ENCODE measurements at places on chromosomes 3 and 15.

GRCh38 chr3:196995646-196996355, 27.2 kb upstream of the PIGZ start:
- no peak for DNase-seq

GRCh38 chr15:33453761-33454160, 143.0 kb downstream of the RYR3 start:
- DNase-seq = no peak

GRCh38 chr15:43150191-43150929, 17.0 kb downstream of the TMEM62 start:
- DNase-seq = no peak

DNA sequence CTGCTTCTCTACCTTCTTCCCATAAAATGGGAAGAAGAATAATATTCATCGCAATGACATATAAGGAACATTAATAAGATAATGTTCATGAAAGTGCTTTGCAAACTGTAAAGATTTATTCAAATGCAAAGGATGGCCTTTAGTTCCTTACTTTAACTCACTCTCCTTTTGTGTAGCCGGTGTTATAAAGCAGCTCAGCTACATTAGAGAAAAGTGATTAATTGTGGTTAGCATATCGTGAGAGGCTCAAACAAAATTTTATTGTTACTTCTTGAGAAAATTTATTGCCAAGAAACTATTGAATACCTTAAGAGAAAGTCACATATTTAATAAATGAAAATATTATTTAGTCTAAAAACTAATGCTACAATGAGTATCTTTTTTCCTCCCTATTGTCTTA, 250.7 kb upstream of the NR2E3 start:
- DNase-seq = no peak

DNA sequence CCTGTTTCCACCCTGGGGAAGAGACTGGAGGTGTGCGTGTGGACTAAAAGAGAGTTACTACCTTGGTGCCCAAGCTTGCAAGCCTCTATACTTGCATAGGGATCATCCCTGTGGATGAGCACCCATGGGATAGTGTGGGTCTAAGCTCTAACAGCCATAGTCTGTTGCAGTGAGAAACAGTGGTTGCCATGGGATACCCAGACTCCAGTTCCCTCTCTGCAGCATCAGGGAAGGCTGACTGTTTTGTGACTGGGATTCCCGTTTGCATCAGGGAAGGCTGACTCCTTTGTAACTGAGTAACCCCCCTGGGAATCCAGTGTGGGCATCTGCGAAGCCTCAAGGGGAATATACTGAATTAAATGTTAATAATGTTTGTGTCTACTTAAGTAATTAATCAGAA, 196.1 kb downstream of the ZNF621 start:
- DNase-seq = no peak

DNA sequence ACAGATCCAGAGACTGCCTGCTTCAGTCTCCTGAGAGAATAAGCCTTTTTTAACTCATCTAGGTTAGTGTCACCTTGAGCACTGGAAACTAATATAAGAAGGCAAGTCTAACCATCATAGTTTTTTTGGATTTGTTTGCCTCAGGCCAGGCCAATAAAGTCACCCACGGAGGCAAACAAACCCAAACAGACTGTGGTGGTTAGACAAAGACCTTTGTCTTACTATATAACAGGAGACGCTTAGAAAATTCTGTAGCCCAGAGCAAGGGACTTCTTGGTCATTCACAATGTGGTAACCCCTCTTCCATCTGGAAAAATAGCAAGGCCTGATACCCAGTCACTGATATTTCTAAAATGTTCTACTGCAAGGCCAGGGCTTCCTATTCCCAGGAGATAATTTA, 45.3 kb upstream of the PPP2R3A start:
- DNase-seq = no peak

GRCh38 chr15:62165104-62165792, at the start of gene C2CD4B:
Gene C2CD4B, minus strand, starts transcription at chr15:62165285. Its CDS starts 301 bp downstream, at chr15:62164984.
- peak; percentile 40 for DNase-seq

DNA sequence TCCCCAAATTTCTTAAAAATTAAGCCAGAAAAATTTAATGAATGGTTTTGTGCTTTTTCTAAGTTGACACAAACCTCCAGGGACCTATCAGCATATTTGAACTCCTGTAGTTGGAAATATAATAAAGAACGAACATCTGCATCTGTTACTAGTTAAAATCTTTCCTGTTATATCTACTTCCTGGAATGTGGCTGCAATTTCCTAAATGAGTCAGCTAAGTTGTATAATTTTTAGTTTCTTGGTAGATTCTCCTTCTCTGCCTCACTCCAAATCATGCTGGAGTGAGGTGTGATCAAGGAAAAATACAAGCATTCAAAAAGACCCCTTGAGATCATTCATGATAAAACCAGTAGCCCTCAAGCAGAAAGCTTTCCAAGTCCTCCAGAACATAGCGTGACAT, 106.2 kb upstream of the MCTP2 start:
- no peak for DNase-seq

DNA sequence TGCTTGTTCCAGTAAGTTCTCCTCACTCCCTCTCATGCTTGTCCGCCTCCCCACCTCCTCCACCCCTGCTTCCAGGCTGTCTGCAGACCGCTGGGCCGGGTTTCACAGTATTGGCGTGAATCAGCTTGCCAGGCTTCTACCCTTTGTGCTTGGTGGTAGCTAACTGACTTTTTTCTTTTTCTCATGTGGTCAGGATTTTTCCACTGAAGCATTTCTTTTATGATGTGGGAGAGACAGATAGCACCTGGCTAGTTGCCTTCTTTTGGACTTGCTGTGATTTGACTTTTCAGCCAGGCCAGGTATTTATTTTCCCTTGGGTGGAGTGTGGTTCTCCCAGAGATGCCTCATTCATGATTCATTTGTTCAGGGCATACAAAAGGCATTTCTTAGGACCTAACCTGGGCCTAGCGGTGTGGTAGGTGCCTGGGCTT, 60.6 kb downstream of the ST6GAL1 start:
- DNase-seq = no peak

GRCh38 chr15:98035577-98036010, 75.1 kb downstream of the ARRDC4 start:
- no peak for DNase-seq

- DNase-seq = no peak
These were observed 141.8 kb downstream of the FILIP1L start for GRCh38 chr3:99972380-99973104.

DNA sequence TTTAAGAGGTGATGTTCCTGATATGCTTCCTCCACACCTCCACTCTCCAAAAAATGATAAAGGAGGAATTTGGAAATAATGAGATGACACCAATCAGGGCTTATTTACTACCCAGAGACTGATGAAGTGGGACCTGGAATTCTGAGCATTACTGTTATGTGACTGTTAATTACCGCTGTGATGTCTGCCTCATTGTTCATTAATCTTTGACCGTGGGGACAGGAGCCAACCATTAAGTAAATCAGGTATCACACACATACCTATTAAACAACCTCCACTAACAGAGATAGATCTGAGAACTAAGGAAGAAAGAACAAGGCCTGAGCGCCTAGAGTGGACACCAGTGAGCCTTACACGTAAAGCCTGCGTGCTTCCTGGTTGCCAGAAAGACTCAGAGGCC, 37.7 kb downstream of the ABHD5 start:
- DNase-seq = no peak

DNA sequence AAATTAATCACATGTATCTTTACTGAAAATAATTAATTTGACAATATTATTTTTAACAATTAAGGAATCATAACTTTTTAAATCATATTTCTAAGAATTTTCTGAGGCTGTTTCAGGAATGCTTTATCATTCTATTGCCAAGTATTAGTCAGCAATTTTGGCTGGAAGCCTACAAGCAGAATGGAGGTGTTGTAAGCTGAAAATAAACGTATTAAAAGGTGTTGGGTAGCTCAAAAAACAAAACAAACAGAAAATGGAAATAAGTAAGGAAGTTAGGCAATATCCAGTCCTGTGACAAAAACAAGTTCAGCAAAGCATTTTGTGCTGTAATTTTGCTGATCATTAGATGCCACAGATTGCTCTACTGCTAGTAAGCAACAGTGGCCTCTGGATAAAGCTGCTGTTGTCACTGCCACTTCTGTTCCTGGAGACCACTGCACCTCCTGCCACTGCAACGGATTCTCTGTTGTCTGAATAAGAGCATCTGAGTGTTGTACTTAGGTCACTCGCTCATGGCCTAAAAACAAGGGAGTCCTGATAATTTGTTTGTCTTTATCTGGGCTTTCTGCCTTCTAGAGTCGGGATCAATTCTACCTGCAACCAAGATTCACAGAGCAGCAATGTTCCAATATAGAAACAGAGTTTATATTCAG, 63.5 kb upstream of the SLITRK3 start:
- DNase-seq = peak; percentile 15

- no peak for DNase-seq
These were observed 36.4 kb upstream of the ABHD2 start for GRCh38 chr15:89051875-89052274.

DNA sequence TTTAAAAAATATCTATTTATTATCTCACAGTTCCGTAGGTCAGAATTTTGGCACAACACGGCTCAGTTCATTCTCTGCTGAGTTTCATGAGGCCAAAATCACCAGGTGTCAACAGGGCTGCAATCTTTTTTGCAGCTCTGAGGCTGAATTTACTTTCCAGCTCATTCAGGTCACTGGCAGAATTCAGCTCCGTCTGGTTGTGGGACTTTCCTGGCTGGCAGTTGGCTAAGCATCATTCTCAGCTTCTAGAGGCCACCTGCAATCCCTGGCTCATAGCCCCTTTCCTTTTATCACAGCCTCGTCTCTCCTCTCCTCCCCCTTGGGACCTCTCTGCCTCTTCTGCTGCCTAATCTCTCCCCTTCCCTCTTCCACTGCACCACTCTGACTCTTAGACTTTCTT, 174.0 kb upstream of the WNT5A start:
- no peak for DNase-seq

DNA sequence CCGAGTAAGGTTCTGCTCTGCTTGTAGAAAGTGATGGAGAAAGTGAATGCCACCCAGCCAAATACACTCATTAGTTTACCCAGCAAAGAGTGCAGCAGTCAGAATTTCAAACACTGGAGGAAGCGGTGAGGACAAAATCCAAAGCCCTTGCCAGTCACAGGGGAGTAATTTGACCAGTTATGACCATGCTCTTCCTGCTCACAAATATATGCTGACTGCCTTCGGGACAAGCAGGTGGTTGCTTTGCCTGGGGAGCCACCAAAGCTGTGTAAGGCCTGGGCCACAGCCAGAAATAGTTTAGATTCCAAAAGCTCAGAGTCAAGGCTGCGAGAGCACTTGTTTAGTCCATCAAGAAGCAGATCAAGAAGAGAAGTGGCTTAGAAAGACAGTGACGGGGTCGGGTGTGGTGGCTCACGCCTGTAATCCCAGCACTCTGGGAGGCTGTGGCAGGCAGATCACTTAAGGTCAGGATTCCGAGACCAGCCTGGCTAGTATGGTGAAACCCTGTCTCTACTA, 51.0 kb upstream of the ATP13A3 start:
- peak; percentile 32 for DNase-seq

GRCh38 chr3:33629219-33629618, 88.8 kb downstream of the CLASP2 start:
- DNase-seq = no peak

DNA sequence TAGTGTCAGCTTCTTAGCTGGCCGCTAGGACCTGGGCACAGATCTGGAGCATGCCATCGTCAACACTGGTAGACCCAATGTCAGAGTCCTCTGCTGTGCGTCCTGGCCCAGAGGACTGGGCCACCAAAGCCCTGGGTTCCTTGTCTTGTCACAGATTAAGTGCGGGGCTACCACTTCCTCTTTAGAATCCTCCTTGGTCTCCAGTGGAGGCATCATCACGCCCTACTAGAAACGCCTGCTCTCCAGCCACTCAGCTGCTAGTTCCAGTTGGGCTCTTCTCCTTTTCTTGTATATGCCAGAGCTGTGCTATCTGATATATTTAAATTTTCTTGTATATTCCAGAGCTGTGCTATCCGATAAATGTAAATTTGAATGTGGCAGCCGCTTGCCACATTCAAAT, 11.2 kb downstream of the PPCDC start:
- DNase-seq = peak; percentile 66

DNA sequence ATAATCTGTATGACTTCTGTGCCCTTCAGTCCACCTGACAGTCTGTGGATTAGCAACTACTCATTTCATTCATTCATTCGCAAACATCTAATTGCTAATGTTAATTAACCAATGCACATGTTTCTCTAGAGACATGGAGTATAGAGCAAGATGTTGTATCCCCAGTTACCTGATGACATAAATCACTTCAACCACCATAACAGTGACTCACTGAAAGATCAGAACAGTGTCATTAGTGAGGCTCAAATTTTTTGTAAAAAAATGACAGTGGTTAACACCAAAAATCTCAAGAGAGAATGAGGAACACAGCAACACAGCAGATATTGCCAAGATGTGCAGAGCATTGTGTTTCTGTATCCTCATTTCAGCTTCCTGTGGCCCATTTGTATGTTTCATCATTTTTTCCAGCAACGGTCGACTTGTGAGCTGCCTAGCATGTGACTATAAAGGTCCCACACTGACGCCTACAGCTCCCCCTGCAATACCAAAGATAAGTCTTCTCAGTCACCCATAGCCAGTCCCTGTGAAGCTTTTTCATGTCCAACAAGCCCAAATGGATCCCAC, 3.7 kb upstream of the PLD1 start:
- peak; percentile 92 for DNase-seq

DNA sequence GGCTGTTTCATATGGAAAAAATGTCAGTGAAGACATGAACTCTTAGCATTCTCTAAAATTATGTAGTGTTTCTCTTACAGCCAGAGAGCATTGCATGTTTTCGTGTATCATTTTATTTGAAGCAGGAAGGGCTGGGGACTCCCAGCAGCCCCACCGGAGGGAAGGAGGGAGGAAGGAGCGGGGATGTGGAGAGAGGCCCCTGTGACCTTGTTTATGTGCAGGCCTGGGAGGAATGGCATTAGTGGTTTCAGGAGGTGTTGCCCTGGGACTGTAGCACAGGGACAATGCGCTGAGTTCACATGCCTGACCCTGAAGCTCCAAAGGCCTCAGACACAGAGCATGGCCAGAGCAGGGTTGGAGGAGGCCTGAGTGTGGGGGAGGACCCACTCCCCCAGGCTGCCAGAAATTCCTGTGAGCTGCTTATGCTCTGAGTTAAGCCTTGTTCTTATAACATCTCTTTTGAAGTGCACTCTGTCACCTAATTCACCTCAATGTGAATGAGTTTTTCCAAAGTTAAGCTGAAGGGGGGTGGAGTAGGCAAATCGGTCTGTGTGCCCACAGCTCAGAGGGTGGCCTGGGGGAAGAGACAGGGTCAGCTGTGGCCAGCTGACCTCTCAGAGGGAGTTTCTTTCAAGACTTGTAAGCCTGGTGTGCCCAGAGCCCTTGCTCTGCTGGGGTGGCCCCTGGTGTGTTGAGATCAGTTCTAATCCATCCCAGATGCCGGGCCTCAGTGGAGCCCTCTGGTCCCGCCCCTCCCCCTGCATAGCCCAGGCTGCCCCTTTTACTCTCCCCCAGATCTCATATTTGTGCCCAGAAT, 3.9 kb upstream of the RNU6-1 start:
- no peak for DNase-seq
